ENCODE measurements at places on chromosomes 7 and 10.

- no peak for DNase-seq
Measured at GRCh38 chr10:77554996-77555397, 82.6 kb downstream of the KCNMA1 start.

DNA sequence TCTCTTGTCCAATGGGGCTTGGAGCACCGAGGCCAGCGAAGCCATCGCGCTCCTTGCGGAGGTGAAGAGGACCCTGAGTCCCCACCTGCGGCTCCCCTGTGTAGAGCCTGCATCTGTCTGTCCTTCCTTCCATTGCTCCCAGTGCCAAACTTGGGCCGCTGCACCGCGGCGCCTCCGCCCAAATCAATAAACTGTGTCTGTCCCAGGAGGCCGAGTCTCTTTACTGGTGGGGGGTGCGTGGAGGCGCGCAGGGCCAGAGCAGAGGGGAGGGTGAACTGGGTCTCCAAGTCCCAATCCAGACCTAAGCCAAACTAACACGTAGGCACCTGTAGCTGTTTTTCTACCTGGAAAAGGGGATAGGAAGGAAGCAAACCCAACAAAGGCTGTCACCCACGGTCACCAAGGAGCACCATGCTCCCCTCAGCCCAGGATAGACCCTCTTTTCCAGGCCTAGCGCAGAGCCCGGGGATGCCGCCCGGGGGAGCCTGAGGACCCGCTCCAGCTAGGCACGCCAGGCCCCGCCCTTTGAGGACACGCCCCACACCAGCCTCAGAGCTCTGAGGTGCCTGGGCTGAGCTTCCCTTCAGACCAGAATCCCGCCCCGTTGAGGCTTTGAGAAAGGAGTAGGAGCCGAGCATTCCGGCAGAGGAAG is 1.2 kb upstream of the CHAT start:
- DNase-seq: no peak

DNA sequence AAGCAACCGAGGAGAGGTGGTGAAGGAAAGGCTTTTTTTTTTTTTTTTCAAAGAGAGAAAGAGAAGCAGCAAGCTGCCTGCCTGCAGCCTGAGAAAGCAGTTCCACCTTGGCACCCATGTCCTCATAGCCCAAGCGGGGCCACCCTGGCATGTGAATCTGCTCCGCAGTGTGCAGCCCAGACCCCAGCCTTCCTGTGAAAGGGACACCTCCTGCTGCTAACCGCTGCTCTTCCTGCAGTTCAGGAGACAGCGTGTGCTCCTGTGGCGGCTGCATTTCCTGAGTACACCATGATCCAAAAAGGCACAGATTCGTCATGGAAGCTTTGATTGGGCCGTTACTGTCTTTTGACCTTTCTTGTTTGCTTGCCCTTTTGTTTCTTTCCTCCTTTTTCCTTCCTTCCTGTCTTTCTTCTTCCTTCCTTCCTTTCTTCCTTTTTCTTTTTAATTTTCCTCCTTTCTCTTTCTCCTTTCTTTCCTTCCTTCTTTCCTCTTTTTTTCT is 38.1 kb downstream of the IKZF1 start:
- DNase-seq: no peak

DNA sequence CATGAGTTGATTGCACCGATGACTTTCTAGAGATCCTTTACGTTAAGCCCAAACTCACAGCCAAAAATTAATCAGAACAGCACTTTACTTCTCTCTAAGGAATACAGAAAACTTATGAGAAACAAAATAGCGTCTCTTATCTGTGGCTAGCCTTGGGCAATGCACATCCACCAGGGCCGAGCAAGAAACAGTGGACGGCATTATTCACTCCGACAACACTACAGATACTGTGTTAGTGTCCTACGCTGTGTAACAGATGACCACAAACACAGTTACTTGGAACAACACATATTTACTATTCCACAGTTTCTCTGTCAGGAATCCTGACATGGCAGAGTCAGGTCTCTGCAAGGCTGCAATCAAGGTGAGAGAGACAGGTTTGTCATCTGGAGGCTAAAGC is 598.3 kb upstream of the ADARB2 start:
- peak; percentile 10 for DNase-seq

- DNase-seq: no peak
Measured at GRCh38 chr10:86729677-86730076, 26.7 kb upstream of the BMPR1A start.
